Osteoblast (primary cell): ENCODE measurements at places on chromosomes 13 and 19.

DNA sequence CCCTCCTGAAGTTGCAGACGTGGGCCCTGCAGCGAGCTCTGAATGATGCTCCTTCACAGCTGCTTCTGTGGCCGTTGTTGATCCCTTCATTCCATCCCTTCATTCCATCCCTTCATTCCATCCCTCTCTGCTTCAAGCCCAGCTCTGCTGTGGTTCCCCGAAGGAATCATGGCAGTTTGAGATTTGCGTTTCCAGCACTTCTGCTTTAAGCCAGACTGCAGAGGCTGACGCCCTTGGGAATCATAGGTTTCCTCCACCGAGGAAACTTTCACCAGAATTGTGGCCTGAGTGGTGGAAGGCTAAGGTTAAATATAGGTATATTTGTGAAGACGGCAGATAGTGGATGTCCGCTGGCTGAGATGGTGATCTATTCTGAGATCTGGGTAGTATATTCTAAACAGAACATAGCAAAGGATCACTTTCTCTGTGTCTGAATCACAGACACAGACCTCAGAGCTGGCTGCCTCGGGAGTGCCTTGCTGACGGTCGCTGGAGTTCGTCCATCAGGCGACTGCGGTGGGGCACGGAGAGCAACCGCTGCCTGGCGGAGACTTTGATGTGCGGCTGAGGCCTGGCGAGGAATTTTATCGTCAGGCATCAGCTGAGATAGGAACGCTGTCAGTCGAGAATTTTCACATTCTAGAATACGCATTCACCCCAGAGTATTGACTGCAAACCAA, 42.8 kb upstream of the DCUN1D2 start:
- DNase-seq, result no peak

DNA sequence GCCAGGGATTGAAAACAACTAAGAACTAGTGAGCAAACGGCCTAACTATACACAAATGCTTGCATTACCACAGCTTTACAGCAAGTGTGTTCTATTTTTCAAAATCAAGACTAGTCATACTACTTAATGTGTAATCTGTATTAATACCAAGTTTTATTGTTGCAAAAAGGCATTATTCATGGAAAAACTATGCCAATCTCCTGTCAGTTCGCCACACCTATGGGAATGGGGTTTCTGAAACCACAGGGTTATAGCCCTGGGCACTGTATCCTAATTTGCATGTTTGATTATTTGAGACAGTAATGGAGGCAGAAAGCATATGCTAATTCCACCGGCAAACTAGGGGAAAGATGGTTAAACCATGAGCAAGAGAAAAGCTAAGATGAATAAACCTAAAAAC, 14.3 kb downstream of the GAS6 start:
- peak; percentile 81 for DNase-seq

- no peak for DNase-seq
Observed at GRCh38 chr13:53161251-53161650, 132.6 kb downstream of the OLFM4 start.

- peak; percentile 90 for DNase-seq
Observed at GRCh38 chr19:38433268-38433733, at the start of gene RYR1. RYR1 (plus strand) TSS chr19:38433691; CDS start chr19:38433830, 139 bp downstream.

- DNase-seq, result no peak
Observed at GRCh38 chr13:108963846-108964600, 334.6 kb downstream of the MYO16 start.

- DNase-seq, result no peak
Observed at GRCh38 chr19:30516531-30516930, 144.3 kb downstream of the ZNF536 start.

- no peak for DNase-seq
Observed at GRCh38 chr13:24747248-24748060, 16.5 kb upstream of the RNF17 start.

GRCh38 chr19:52494518-52494917, 33.0 kb upstream of the ZNF808 start:
- DNase-seq, result peak; percentile 17

DNA sequence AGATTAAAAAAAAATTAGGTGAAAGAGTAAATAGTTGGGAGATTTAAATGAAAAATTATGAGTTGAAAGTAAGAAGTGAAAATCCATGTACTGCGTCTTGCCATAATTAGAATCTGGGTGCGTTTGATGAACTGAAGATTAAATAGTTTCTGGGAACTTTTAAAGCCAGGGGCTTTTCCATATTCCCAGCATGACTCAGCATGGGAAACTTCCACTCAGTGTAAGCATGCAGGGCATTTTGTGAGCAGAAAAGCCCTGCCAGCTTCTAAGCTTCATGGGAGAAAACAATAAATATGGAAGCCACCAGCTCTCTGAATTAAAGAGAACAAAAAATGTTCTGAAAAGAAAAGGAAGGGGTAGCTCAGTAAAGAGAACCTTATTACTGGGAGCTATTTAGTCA, 62.0 kb upstream of the EDNRB start:
- peak; percentile 15 for DNase-seq

DNA sequence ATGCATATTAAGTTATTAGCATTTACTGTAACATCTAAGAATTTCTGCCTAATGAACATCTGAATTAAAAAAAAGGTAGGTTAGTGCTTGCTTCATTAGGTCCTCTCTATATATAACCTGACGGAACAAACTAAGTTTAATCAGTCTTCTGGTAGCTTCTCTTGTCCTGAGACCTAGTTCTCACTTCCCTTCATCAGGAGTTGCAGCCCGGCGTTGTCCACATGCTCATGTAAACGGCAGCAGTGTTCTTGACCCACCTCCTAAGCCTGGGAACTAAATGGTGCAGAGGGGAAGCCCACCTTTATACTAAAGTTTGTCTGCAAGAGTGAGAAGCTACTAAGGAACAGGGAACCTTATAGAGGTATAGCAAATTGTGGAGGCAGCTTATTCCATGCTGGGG, 31.9 kb upstream of the CPB2 start:
- no peak for DNase-seq

DNA sequence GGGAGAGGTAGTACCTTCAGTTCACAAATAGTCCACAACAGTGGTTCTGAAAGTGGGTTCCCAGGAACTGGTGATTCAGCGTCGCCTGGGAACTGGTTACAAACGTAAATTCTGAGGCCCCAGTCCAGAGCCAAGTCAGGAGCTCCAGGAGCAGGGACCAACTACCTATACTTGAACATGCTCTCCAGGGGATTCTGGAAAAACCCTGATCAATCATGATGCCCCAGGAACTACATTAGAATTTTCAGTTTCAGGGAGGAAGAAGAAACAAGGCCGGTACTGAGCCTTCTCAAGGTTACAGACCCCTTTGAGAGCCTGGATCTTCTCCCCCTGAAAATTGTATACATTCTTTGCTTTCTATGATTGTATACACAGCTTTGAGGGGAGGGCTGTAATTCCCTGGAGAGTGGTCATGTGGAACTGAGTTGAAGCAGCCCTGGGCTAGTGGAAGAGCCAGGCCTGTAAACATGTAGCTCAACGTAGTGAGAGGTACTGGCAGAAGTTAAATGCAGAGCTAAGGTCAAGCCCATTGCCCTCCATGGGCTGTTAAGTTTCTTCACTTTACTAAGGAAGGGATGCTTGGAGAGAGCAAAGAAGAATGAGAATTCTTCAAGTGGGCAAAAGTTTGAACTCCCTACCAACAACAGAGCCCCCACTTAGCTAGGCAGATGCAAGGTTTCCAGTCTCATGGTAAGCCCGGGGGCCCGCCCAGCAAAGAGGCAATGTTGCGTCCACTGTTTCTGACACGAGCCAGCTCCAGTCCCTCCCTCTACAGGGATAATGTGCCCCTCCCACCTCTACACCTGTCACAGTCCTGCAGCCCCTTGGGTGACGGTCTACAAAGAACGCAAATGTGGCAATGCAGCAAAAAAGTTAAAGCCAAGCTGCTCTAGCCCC, 17.0 kb downstream of the DOCK9 start:
- no peak for DNase-seq

DNA sequence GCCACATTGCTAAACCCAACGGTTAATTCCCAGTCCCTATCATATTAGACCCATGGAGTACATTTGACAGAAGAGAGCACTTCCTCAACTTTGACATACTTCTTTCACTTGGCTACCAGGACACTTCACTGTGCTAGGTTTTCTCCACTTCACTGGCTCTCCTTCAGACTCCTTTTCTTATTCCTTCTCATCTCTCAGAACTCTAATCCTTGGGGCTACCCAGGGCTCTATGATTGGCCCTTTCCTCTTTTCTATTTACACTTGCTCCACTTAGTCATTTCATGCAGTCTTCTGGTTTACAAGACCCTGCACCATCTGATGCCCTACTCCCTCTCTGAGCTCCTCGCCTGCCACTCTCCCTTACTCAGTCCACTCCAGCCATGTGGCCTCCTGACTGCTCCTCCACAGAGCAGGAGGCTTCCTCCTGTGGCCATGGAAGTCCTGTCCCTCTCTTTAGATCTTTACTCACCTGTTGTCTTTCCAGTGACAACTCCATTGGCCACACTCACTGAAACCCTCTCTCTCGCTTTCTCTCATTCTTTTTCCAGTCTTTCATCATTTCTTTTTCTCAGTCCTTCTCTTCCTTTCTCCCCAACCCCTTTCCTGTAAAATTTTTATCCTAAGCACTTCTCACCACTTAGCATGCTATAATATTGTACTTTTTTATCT, 90.4 kb downstream of the TBC1D4 start:
- DNase-seq, result no peak

- DNase-seq, result no peak
Observed at GRCh38 chr13:47135800-47136503, 239.1 kb upstream of the HTR2A start.

- DNase-seq, result peak; percentile 77
Observed at GRCh38 chr13:43316946-43317353, 293.6 kb downstream of the DNAJC15 start.

- no peak for DNase-seq
Observed at GRCh38 chr13:76019421-76020044, 383.4 kb downstream of the LMO7 start.

DNA sequence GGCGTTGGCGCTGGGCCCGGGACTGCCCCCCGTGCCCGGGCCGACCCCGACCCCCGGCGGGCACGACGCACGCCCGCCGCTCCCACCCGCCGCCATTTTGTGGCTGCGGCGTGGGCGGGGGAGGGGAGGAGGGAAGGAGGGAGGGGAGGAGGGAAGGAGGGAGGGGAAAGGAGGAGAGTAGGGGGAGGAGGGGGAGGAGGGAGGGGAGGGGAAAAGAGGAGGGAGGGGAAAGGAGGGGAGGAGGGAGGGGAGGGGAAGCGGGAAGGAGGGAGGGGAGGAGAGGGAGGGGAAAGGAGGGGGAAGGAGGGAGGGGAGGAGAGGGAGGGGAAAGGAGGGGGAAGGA, at the start of gene BTBD2:
BTBD2 (minus strand) TSS at position 107 of the 343 bp plus-strand sequence; CDS start at position 96, 11 bp downstream.
- DNase-seq, result no peak

- peak; percentile 83 for DNase-seq
Observed at GRCh38 chr13:96089749-96090239, at the start of gene HS6ST3. HS6ST3 (plus strand) TSS chr13:96090107.
